Stimulated activated CD4-positive, alpha-beta T cell treated with anti-CD3 and anti-CD28 coated beads, Interleukin-4, amount 100 ng/mL, for 1 hour (primary cell): ENCODE measurements at places on chromosomes 13 and 19.

DNA sequence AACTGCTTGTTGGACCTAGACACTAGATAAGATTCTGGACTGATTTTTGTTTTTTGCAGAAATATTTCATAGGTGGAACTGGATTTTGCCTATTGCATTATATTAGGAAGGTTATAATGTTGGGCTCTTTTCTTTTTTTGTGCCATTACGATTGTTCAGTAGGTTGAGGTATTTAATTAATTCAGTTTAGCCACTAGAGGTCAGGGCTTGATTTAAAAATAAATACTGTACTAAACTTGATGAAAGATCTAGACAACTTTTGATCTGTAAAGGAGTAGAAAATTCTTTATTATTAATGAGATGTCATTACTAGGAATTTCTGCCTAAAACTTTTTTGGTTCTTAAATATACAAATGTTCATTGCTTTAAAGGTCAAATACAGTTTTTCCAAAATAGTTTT lies 15.2 kb upstream of the SUPT20H start:
- no peak for DNase-seq

DNA sequence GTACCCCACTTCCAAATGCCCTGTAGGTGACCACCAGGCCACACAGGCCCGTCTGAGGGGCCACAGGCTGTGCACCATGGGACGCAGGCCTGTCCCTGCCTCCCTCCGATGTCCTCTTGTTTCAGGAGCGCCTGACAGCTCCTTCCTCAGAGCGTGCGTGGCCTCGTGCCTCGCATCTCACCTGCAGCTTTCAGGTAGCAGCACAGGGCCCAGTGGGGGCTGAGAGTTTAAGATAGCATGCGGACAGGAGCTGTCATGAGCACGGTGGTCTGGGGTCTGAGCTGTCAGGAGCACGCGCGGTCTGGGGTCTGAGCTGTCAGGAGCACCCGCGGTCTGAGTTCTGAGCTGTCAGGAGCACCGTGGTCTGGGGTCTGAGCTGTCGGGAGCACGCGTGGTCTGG lies 40.1 kb downstream of the GAS6 start:
- DNase-seq = no peak

GRCh38 chr19:10184636-10185035 lies 10.1 kb downstream of the DNMT1 start:
- DNase-seq = no peak

GRCh38 chr19:35848919-35849505 lies 3.3 kb downstream of the NPHS1 start:
- DNase-seq = no peak

DNA sequence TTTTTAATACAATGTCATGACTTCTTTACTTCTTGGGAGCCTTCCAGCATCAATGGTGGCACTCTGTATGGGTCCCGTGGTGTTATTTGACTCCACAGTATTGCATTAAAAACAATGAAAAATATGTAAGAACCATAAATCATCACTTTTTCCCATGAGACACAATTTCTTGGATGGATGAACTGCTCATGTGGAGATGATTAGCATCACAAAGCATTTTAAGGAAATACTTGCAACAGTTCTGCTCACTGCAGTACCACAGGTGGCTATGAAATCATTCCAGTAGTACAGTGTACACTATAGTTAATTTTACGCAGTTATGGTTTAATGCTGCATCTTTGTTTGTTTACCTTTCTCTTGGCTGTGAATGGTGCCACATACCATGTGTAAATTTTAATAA lies 37.2 kb upstream of the C1QTNF9B start:
- DNase-seq = no peak

GRCh38 chr19:10286803-10287737 lies at the start of gene ICAM4:
ICAM4 (plus strand) TSS chr19:10286955; CDS start chr19:10287013, 58 bp downstream.
- peak; percentile 39 for DNase-seq

DNA sequence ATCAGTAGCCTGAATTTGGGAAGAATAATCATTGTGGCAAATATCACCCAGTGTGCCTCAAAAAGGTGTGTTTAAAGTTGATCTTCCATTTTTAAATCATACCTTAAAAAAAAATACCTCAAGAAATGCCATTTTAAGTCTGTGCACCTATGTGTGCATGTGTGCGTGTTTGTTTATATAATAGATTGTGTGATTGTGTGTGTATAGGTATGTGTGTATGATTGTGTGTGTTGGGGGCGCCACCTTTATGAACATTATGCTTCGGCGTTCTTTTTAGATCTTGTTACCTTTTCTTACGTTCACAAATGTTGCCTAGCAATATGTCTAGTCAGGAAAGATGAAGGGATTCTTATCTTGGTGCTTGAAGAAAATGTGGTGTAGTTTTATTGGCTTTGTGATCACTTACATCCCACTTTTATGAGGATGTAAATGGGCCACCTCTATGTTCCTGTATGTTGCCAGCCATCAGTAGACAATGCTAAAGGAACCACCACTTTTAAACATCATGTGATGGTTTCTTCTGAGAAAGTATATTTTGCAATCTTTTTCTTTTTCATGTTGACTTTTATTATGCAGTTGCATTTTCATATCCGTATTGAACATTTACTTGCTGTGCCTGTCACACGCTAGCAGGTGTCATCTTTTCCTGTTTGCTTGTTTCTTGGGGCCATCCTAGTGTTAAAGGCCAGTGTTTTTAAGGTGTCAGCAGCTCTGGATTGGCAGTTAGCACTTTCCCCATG lies 2.2 kb upstream of the IRS2 start:
- no peak for DNase-seq
